Effector memory CD8-positive, alpha-beta T cell (primary cell): ENCODE measurements at places on chromosomes 2 and 18.

- H3K4me1 ChIP-seq, result no peaks in the 10 kb centered on the region
- H3K36me3 ChIP-seq, result no peaks in the 10 kb centered on the region
- H3K4me3 ChIP-seq, result no peak overlapping the region
- no peaks in the 10 kb centered on the region for H3K27me3 ChIP-seq
- DNase-seq, result no peak
- H3K27ac ChIP-seq, result no peak overlapping the region
Observed at GRCh38 chr2:235897992-235898391, 270.2 kb downstream of the GBX2 start.

DNA sequence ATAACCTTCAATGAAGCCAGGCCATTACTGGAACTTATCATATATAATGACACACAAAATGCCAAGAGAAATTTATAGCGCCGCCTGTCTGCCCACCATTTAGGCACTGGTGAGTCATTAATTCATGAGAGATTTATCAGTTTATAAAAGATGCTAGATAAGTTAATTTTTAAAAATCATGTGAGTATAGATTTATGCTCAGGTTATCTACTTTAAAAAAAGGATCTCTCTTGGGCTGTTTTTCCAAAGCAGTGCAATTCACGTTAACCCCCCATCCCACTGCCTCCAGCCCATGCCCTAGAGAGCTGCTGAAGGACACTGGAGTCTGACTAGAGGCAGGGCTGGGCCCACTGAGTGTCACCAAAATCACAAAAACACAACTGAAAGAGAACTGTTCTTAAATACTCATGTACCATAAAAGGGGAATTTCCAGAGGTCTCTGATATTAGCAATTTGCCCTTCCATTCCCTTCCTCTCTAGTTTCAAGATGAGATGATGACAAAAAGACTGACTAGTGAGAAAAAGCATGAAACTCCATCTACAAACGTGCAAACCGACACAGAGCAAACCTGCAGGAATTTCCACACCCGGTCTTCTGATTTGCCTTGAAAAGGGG lies 160.8 kb downstream of the BCL2 start:
- H3K4me3 ChIP-seq, result peak overlapping the region; percentile 75
- H3K27me3 ChIP-seq, result no peaks in the 10 kb centered on the region
- H3K27ac ChIP-seq, result peak overlapping the region; percentile 97
- H3K4me1 ChIP-seq, result peaks cover 96% of the 10 kb centered on the region
- DNase-seq, result no peak

GRCh38 chr2:101830146-101830545 lies 132.6 kb downstream of the MAP4K4 start:
- peaks cover 35% of the 10 kb centered on the region for H3K36me3 ChIP-seq
- H3K27ac ChIP-seq, result peak overlapping the region; percentile 14
- peaks cover 44% of the 10 kb centered on the region for H3K4me1 ChIP-seq

DNA sequence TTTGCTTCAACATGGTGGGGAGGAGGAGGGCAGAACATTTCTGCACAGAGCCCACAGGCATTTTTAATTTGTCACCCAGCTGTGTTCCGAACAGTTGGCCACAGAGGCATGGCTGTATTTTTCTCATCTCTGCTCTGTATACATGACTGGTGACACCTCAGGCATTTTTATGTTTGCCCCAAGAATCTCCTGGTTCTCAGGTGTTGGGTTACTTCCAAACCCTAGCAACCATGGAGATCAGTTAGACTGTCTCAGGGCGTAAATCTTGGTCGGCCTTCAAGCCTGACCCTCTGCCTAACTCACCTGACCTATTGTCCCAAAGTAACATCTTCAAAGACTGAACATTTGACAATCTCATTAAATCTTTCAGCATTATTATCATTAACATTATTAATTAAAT lies 100.0 kb downstream of the ABCA12 start:
- H3K4me3 ChIP-seq, result no peak overlapping the region
- DNase-seq, result no peak
- H3K27me3 ChIP-seq, result no peaks in the 10 kb centered on the region
- H3K4me1 ChIP-seq, result no peaks in the 10 kb centered on the region
- no peak overlapping the region for H3K27ac ChIP-seq
- no peaks in the 10 kb centered on the region for H3K36me3 ChIP-seq

DNA sequence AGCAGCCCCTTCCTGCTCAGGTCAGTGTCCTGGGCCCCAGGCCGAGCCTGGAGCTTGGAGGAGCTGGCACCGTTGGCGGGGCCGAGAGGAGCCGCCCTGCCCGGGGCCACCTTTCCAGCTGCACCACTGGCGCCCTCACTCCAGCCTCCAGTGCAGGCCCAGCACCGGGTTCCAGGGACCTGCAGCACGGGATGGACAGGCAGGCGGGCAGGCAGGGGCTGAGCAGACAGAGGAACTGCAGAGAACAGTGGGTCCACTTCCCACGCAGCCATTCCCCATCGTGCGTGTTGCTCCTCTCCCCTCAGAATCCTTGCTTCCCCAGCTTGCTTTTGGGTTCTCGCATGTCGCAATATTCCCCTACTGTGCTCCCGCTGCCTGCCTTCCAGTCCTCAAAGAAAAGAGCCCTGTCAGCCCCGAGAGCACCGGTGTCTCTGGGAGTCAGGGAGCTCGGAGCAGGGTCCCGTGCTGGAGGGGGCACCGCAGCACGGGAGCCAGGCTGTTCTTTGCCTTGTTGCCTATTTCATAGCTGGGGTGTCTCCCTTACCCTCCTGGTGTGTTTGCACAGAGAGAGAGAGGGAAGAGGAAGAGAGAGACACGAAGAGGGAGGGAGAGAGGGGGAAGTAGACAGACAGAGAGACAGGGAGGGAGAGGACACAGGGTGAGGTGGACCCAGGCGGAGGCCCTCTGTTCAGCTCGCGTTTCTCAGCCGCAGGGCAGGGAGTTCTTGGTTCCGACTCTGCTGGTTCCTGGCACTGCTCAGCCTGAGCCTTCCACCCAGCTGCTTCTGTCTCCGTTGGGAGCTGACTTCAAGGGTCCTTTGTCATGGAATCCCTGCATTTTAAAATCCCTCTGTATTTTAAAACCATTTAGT lies 126.0 kb downstream of the MBP start:
- H3K27me3 ChIP-seq, result no peaks in the 10 kb centered on the region
- H3K27ac ChIP-seq, result peak overlapping the region; percentile 83
- no peak overlapping the region for H3K4me3 ChIP-seq
- H3K36me3 ChIP-seq, result peaks cover 23% of the 10 kb centered on the region
- H3K4me1 ChIP-seq, result peaks cover 60% of the 10 kb centered on the region

GRCh38 chr2:148124271-148124670 lies 103.4 kb downstream of the MBD5 start:
- H3K27me3 ChIP-seq, result no peaks in the 10 kb centered on the region
- H3K4me3 ChIP-seq, result no peak overlapping the region
- DNase-seq, result no peak

GRCh38 chr2:163856941-163857340 lies 121.1 kb upstream of the FIGN start:
- no peaks in the 10 kb centered on the region for H3K36me3 ChIP-seq
- no peak overlapping the region for H3K4me3 ChIP-seq
- H3K4me1 ChIP-seq, result no peaks in the 10 kb centered on the region
- no peaks in the 10 kb centered on the region for H3K27me3 ChIP-seq

DNA sequence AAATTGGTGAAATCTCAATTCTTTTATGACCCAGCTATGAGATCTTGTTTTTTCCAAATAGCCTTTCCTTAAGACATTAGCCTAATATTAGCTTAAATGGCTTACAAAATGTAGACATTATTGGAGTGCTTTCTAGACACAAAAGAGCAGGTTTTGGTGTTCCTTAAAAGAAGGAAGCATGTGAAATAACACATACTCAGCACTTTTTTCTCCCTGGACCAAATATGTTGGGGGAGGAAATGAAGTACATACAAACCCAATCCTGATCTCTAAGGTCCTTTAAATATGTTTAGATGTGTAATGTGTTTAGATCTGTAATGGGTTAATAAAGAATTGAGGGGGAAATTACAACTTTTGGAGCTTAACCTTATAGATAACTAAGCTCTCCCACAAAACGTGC lies 3.4 kb upstream of the ZDBF2 start:
- H3K4me3 ChIP-seq, result no peak overlapping the region
- peaks cover 61% of the 10 kb centered on the region for H3K27me3 ChIP-seq
- no peak for DNase-seq
- peaks cover 7% of the 10 kb centered on the region for H3K4me1 ChIP-seq
- H3K27ac ChIP-seq, result no peak overlapping the region

GRCh38 chr2:191638079-191638801 lies 39.7 kb upstream of the NABP1 start:
- peaks cover 33% of the 10 kb centered on the region for H3K4me1 ChIP-seq
- H3K36me3 ChIP-seq, result no peaks in the 10 kb centered on the region
- H3K4me3 ChIP-seq, result peak overlapping the region; percentile 74
- H3K27me3 ChIP-seq, result no peaks in the 10 kb centered on the region

DNA sequence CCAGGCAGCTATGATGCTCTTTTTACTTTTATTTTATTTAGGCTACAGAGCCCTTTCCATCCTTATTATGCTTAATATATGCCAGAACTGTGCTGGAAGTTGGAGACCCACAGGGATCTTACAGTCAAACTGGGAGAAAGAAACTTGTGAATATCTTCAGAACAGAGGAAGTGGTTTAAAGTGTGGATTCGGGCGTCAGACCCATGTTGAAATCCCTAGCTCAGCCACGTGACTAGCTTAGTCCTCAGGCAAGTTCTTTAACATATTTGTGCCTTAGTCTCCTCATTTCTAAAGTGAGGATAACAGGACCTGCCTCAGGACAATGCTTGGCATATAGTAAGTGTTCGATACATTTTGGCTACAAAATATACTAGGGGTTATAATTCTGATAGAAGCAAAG lies 59.1 kb downstream of the MAP3K20 start:
- H3K4me3 ChIP-seq, result peak overlapping the region; percentile 43
- no peak for DNase-seq
- peaks cover 11% of the 10 kb centered on the region for H3K27me3 ChIP-seq
- H3K27ac ChIP-seq, result peak overlapping the region; percentile 32

DNA sequence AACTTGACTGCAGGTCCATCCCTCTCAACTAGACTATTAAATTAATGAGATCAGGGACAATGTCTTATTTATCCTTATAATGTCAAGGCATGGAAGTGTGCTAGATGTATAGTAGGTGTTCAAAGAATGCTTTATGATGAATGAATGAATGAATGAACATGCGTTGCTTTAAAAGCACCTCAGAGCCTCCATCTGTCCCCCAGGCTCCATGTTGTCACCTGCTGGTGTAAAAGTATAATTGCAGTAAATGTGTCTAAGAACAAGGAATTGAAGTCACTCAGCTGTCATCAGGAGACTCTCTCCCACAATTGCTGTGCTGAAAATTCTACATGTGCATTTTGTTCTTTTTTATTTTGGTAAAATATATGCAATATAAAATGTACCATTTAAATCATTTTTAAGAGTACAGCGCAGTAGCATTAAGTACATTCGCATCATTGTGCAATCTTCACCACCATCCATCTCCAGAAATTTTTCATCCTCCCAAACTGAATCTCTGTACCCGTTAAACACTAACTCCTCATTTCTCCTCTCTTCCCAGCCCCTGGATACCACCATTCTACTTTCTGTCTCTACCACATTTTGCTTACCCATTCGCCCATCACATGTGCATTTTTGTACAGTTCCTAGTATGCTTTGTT lies 52.6 kb downstream of the GNAL start:
- peaks cover 56% of the 10 kb centered on the region for H3K27me3 ChIP-seq
- no peaks in the 10 kb centered on the region for H3K36me3 ChIP-seq
- H3K4me3 ChIP-seq, result no peak overlapping the region
- H3K4me1 ChIP-seq, result no peaks in the 10 kb centered on the region
- H3K27ac ChIP-seq, result no peak overlapping the region

- peaks cover 8% of the 10 kb centered on the region for H3K27me3 ChIP-seq
- H3K36me3 ChIP-seq, result no peaks in the 10 kb centered on the region
- H3K27ac ChIP-seq, result no peak overlapping the region
- DNase-seq, result no peak
- H3K4me1 ChIP-seq, result no peaks in the 10 kb centered on the region
Observed at GRCh38 chr2:222972420-222972819, 79.6 kb upstream of the KCNE4 start.

DNA sequence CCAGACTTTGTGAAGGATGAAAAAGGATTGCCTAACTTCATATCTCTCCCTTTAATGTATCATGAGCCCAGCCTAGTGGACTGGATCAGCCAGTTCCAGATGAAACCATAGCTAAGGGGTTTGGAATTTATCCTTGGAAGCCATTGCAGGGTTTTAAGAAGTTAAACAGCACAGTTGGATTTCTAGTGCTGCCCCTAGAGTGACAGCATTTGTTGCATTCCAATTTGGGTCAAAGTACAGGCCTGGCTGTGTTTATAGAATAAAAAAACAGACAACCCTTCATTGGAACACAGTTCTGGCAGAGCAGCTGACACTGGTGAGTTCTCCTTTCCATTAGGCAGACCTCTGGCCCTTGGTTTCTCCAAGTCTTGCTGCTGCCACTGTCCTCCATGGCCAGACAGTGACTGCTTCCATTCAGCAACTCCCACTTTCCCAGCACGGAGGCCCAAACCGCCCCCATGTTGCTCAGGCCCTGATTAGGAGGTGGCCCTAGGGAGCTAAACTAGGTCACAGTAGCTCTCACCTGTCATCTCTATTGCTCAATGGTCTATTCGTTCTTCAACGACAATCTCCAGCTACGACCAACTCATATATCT lies 8.0 kb downstream of the GPR39 start:
- H3K4me1 ChIP-seq, result no peaks in the 10 kb centered on the region
- no peak for DNase-seq
- H3K27me3 ChIP-seq, result no peaks in the 10 kb centered on the region

- no peaks in the 10 kb centered on the region for H3K36me3 ChIP-seq
- H3K4me3 ChIP-seq, result no peak overlapping the region
- no peaks in the 10 kb centered on the region for H3K4me1 ChIP-seq
- no peak for DNase-seq
Observed at GRCh38 chr18:35811896-35812295, 160.6 kb upstream of the RMP24 start.

DNA sequence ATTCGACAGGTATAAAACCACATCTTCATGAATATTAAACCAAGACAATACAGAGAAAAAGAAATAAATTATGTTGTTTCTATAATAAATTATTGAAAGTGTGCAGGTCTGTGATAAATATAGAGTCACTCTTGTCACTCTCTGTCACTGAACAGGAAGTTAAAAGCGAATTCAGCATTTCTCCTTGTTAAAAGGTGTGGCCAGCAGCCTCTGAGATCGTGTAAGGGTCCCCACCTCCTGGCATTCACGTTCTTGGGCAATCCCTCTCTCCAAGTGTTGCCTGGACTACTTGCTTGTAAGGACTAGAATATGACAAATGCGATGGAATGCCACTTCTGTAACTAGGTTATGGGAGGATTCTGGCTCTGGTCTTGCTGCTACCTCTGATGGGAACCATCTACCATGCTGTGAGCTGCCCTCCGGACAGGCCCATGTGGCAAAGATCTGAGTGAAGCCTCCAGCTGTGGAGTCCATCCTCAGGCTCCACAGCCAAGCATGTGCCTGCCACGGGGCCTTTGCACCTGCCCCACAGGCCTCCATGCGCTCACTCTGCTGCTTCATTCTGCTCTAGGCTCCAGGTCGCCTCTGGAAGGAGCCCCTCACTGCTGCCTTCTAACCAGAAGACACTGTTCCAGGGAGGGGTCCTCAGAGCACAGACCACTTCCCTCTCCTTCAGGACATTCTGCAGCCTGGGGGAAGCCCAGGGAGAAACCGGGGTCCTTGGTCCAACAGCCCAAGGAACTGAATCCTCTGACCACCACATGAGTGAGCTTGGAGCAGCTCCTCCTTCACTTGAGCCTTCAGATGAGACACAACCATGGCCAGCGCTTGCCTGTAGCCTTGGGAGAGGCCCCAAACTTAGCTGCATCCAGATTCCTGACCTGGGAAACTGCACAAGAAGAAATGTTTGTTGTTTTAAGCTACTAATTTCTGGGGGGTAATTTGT lies 202.9 kb upstream of the HDAC4 start:
- no peak for DNase-seq
- peak overlapping the region; percentile 62 for H3K27ac ChIP-seq
- H3K4me1 ChIP-seq, result peaks cover 32% of the 10 kb centered on the region
- H3K27me3 ChIP-seq, result peaks cover 4% of the 10 kb centered on the region
- H3K4me3 ChIP-seq, result peak overlapping the region; percentile 19

GRCh38 chr18:40613721-40614120 lies 1341.3 kb upstream of the PIK3C3 start:
- H3K27me3 ChIP-seq, result no peaks in the 10 kb centered on the region
- H3K27ac ChIP-seq, result no peak overlapping the region
- H3K4me1 ChIP-seq, result no peaks in the 10 kb centered on the region
- no peak for DNase-seq
- no peaks in the 10 kb centered on the region for H3K36me3 ChIP-seq
